Neural crest cell (in vitro differentiated cells): ENCODE measurements at places on chromosomes 5 and 9. TPM values are rescaled to one million over a fixed set of nuclear protein-coding genes. Genes with fewer than 3 reads are reported as not detected.

PHF24 gene
- total RNA-seq = 0.63 and 1.2 TPM in 2 replicates

PTGR1 gene
- 51.5 and 61.7 TPM in 2 replicates for total RNA-seq

CCL27 gene
- 0.86 TPM in 1 of 2 replicates, not detected in the other for total RNA-seq

PLPPR1 gene
- total RNA-seq = 3.2 and 4.7 TPM in 2 replicates

ADAMTS16 gene
- 0.23 and 1.7 TPM in 2 replicates for total RNA-seq

CDX1 gene
- not detected in 2 replicates for total RNA-seq

PCDHA10 gene
- 7.3 and 7.4 TPM in 2 replicates for total RNA-seq

RPS14 gene
- total RNA-seq = 2,170 and 2,213 TPM in 2 replicates

STKLD1 gene
- total RNA-seq = 2.8 and 2.9 TPM in 2 replicates

DENND1A gene
- 17.8 and 21.9 TPM in 2 replicates for total RNA-seq

GRCh38 chr5:5141625-5142525 is 1.7 kb downstream of the ADAMTS16 start:
- DNase-seq = peak; percentile 70
- no peak overlapping the region for H3K27ac ChIP-seq
- H3K36me3 ChIP-seq = no peaks in the 10 kb centered on the region

- H3K36me3 ChIP-seq = no peaks in the 10 kb centered on the region
- DNase-seq = no peak
- no peak overlapping the region for H3K4me3 ChIP-seq
- no peaks in the 10 kb centered on the region for H3K4me1 ChIP-seq
- peaks cover 49% of the 10 kb centered on the region for H3K27me3 ChIP-seq
Measured at GRCh38 chr5:169544264-169544950, 39.2 kb upstream of the SPDL1 start.

DNA sequence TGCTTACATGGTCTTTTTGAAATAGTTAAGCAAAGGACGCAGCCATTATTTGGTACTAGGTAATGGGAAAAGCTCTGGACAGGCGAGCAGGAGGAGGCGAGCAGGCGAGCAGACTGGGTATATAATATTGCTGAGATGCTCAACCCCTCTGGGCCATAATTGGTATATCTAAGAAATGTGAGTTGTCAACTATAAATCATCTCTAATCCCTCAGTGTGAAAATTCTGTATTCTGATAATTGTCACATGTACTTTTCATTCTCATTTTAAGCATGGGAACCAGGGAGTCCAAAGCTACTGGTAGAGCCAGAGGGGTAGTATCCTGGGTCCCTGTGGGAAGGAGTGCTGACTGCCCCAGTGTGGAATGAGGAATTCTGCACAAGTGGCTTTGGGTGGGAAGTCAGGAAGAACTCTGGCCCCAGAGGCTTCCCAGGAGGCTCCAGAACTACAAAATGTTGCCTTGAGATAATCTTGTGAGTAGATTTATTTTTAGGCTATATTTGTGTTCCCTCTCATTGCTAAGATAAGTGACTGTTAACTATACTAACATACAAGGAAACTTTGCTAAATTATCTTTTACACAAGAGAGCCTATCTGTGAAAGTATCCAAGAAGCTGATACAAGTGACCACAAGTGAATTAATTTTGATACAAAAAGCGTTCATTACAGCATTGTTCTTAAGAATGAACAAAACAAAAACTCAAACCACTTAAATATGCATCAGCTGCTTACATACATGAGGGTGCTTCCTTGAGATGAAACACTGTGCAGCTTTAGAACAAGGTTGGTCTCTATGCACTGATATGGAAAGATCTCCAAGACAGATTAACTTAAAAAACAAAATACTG is 70.5 kb upstream of the TNFAIP8 start:
- DNase-seq = no peak
- H3K4me1 ChIP-seq = peaks cover 6% of the 10 kb centered on the region
- no peaks in the 10 kb centered on the region for H3K27me3 ChIP-seq

GRCh38 chr9:96423322-96423984 is 5.3 kb upstream of the ZNF367 start:
- H3K4me1 ChIP-seq = peaks cover 24% of the 10 kb centered on the region
- no peak for DNase-seq
- no peaks in the 10 kb centered on the region for H3K36me3 ChIP-seq

DNA sequence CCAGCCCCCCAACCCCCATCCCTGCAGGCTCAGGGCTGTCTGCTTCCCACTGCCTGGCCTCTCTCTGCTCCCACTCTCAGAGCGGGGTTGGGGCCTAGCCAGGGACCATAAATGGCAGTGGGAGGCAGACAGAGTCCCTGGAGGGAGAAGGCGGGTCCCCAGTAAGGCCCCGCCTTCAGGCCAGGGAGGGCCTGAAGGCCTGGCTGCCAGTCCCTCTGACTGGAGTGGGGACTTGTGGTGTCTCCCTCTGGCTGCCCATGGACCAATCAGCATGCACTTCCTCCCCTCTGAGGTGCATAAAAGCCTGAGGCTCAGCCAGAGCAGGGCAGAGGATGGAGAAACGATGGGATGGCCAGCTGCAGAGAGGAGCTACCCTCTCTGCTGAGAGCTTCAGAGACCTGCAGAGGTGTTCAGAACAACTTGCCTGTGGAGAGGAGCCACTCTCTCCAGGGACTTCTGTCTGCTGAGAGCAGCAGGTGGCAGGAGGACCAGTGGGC is 2.7 kb upstream of the BTNL9 start:
- DNase-seq = no peak
- H3K27me3 ChIP-seq = peaks cover 69% of the 10 kb centered on the region
- H3K4me3 ChIP-seq = no peak overlapping the region
- no peak overlapping the region for H3K27ac ChIP-seq
- H3K36me3 ChIP-seq = no peaks in the 10 kb centered on the region

DNA sequence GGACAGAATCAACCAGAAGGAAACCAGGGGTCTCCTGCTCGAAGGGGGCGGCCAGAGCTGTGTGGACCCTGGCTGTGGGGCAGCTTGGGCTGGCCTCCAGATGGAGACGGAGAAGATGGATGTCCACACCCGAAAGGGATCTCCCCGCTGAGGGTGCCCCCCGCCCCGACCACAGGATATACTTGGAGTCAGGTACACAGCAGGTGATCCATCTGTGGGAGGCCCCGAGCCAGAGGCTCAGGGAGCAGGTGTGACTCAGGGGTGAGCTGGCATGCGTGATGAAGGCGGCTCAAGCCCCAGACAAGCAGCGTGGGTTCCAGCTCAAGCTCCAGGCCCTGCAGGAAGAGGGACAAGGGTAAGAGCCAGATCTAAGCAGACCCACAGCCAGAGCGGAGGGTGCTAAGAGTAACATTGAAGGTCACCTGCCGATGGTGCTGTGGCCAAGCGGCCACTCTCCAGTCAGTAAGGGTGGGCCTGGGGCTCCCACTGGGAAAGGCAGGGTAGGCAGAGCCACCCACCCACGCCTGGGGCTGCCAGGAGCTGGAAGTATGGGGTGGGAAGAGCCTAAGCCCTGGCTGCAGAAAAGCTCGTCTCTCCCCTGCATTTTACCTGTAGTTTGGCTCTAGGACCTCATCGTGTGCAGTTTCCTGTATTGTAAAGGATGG is 30.6 kb upstream of the MVB12B start:
- no peak overlapping the region for H3K27ac ChIP-seq
- no peaks in the 10 kb centered on the region for H3K27me3 ChIP-seq
- no peak overlapping the region for H3K4me3 ChIP-seq
- peaks cover 11% of the 10 kb centered on the region for H3K4me1 ChIP-seq
- DNase-seq = no peak

DNA sequence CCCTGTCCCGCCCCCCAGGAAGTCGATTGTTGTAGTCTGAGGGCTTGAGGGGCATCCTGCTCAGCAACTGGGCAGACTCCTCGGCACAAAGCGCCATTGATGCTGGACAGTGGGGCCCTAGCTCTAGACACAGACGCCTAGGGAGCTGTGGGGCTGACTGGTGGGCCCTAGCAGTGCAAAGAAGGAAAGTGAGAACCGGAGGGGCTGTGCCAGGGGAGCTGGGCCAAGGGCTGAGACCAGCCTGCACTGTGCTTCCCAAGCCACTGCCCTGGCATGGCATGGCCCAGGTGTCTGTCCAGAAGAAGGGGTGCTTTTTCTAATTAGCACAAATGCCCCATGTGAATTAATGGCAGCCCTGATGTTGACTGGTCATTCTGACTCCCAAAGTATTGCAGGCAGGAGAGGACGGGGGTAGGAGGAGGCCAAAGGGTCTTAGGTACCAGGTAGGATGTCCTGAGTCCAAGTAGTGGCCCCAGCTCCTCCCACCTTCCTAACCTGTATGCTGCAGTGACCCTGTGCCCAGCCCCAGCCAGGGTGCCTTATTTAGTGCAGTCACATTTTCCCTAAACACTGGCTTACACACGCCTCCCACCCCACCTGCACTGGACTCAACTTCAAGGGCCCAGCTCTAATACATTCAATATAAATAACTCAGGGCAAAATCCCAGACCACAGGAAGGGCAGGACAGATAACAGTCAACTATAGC is 15.9 kb downstream of the TCF7 start:
- no peak for DNase-seq
- peaks cover 2% of the 10 kb centered on the region for H3K36me3 ChIP-seq
- H3K4me1 ChIP-seq = peaks cover 13% of the 10 kb centered on the region
- no peaks in the 10 kb centered on the region for H3K27me3 ChIP-seq

DNA sequence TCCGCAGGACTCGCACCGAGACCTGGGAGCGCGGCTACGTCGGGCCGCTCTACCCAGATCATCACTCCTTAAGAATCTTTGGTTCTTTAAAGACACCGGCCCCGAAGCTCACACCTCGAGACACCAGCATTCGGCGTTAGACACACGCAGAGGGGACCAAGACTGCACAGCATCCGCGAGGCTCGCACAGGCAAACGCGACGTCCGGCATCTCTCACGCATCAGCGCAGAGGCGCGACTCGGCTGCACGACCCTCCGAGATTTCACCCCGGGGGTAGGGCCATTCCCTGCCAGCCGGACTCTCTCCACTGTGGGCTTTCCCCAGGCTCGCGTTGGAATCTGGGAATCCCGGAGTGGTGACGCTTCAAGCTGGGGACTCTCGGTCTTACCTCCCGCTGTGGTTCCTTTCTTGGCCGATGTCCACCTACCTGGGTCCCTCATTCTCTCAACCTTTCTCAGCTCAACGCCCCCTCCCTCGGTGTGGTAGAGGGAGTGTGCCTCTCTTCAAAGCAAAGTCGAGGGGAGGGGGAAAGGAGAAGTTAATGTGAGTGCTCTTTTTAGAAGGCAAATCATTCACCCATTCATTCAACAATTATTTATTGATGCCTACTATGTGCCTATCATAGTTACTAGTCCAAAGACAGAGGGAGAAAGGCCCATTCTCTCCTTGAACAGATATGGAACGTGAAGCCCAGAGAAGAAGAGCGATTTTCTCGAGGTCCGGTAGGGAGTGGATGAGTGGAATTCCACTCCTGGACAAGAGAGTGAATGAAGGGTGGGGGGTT is 1.3 kb upstream of the HAND1 start:
- DNase-seq = no peak
- no peak overlapping the region for H3K27ac ChIP-seq
- H3K4me3 ChIP-seq = peak overlapping the region; percentile 65
- H3K36me3 ChIP-seq = no peaks in the 10 kb centered on the region

- no peak for DNase-seq
- no peak overlapping the region for H3K27ac ChIP-seq
Measured at GRCh38 chr9:107435415-107435814, 54.2 kb downstream of the KLF4 start.

- H3K4me3 ChIP-seq = no peak overlapping the region
- DNase-seq = no peak
- H3K27ac ChIP-seq = no peak overlapping the region
- no peaks in the 10 kb centered on the region for H3K36me3 ChIP-seq
- no peaks in the 10 kb centered on the region for H3K27me3 ChIP-seq
Measured at GRCh38 chr5:133179405-133179804, 127.6 kb downstream of the HSPA4 start.

GRCh38 chr9:14348123-14348372 is 34.1 kb upstream of the NFIB start:
- peak overlapping the region; percentile 80 for H3K4me3 ChIP-seq
- H3K27me3 ChIP-seq = no peaks in the 10 kb centered on the region
- no peak overlapping the region for H3K27ac ChIP-seq
- peaks cover 50% of the 10 kb centered on the region for H3K4me1 ChIP-seq
- no peaks in the 10 kb centered on the region for H3K36me3 ChIP-seq

DNA sequence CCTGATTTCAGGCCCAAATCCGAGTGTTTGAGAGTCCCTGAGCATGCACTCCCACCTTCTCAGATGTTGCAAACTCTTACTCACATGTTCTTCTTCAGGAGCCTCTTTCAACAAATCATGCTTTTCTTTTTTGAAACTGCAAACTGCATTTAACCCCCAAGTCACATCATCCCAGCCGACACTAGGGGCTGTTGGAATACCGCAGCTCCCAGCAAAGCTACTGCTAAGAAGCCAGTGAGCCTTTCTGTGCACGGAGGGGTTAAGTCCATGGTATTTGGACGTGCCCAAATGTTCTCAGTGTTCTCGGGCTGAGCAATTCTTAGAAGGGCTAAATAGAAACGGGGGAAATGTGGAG is 282.9 kb downstream of the NFIB start:
- H3K4me1 ChIP-seq = peaks cover 18% of the 10 kb centered on the region
- no peak overlapping the region for H3K4me3 ChIP-seq
- H3K27ac ChIP-seq = no peak overlapping the region
- peaks cover 3% of the 10 kb centered on the region for H3K27me3 ChIP-seq
- no peaks in the 10 kb centered on the region for H3K36me3 ChIP-seq
- no peak for DNase-seq

GRCh38 chr5:24602188-24602587 is 42.6 kb downstream of the CDH10 start:
- H3K27ac ChIP-seq = no peak overlapping the region
- H3K27me3 ChIP-seq = no peaks in the 10 kb centered on the region
- H3K4me1 ChIP-seq = peaks cover 8% of the 10 kb centered on the region

DNA sequence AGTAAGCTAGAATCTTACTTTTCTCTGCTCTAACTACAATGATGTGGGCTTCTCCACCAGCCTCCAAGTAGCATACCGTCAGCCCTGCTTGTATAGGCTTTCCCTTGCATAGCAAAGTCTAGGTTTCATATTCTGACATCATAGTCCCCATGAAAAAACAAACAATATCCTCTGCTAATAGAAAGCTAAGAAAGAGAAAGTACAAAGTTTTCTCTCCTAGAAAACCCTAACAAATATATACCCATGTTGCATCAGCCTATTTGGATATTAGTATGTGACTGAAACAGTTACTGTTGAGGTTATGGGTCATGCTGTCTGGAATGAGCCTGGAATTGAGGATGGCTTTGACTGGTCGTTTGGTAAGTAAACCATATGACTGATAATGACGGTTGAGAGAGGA is 1696.0 kb downstream of the MAT2B start:
- no peaks in the 10 kb centered on the region for H3K36me3 ChIP-seq
- H3K4me1 ChIP-seq = peaks cover 4% of the 10 kb centered on the region
- H3K27me3 ChIP-seq = no peaks in the 10 kb centered on the region
- H3K27ac ChIP-seq = no peak overlapping the region

- peaks cover 34% of the 10 kb centered on the region for H3K4me1 ChIP-seq
- no peak for DNase-seq
- peaks cover 39% of the 10 kb centered on the region for H3K27me3 ChIP-seq
- no peak overlapping the region for H3K27ac ChIP-seq
- no peaks in the 10 kb centered on the region for H3K36me3 ChIP-seq
Measured at GRCh38 chr5:1005904-1006655, 2.5 kb upstream of the NKD2 start.

GRCh38 chr9:127796852-127797370 is 5.8 kb upstream of the FPGS start:
- no peak overlapping the region for H3K27ac ChIP-seq
- peaks cover 8% of the 10 kb centered on the region for H3K4me1 ChIP-seq
- peaks cover 3% of the 10 kb centered on the region for H3K36me3 ChIP-seq
- H3K4me3 ChIP-seq = peak overlapping the region; percentile 28
- DNase-seq = no peak
- no peaks in the 10 kb centered on the region for H3K27me3 ChIP-seq
